ENCODE measurements at places on chromosomes 3 and 15.

DNA sequence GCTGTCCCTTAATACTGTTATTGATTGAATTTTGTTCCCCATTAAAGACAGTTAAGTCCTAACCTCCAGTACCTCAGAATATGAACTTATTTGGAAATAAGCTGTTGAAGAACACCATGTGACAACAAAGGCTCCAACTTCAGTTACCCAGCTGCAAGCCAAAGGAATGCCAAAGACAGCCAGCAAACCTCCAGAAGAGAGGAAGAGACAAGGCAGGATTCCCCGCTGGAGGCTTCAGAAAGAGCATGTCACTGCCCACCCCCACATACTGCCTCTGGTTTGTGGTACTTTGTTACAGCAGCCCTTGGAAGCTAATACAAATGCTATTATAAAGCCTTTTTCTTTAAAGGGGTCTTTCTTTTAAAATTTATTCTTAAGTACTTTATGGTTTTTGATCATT lies 18.4 kb upstream of the NEK10 start:
- no peak for DNase-seq

DNA sequence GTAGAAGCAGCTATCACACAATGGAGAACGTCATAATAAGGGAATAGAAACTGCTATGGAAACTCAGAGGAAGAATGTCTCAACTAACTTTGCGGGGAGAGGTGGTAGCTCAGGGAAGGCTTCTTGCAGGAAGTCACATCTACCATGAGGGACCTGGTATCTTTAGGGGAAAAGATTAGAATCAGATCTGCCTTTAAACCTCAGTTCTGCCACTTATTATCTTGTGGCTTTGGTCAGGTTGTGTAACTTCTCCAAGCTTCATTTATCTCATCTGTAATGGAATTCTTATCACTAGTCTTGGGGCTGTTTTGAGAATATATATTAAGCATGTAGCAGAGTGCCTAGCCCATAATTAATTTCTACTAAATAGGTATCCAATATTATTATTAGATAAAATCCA lies 46.4 kb upstream of the PRICKLE2 start:
- no peak for DNase-seq

GRCh38 chr15:56208185-56208584 lies 35.5 kb downstream of the RFX7 start:
- DNase-seq: no peak

GRCh38 chr3:88618021-88618645 lies 468.4 kb downstream of the C3orf38 start:
- no peak for DNase-seq

DNA sequence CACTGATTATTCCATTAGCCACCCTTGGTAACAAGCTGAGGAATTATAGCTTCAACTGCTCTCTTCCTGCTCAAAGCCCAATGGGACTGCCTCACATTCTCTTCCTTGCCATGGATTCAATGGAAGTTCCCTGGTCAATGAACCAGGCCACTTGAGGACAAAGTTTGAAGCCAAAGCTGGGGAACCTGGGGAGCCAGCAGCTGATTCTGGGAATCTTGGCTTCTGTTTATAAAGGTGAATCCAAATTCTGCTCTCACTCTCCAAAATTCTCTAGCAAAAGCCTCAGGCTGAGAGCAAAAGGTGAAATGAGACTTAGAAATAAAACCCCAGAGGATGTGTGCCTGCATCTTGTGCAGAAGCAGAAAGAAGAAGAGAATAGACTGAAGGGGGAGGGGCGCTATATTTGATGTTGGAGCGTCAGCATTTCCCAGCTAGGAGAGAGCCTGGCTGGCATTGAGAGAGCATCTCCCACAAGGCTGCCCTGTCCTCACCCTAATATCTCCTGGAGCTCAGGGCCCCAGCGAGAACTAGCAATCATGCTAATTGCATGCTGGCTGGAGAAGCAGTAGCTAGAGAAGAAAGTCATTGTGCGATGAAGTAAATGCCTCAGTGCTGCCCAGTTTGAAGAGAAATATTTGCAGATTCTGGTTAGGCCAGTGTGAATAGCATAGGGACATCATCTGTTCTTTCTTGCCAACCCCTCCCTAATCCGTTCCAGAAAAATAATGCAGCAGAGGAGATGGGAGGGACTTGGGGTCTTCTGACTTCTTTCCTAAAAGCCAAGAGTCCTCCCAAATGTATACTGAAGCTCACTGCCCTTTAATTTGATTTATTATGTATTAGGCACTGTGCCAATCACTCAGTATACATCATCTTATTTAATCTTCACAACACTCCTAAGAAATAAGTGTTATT lies 34.9 kb upstream of the GAP43 start:
- DNase-seq: no peak

DNA sequence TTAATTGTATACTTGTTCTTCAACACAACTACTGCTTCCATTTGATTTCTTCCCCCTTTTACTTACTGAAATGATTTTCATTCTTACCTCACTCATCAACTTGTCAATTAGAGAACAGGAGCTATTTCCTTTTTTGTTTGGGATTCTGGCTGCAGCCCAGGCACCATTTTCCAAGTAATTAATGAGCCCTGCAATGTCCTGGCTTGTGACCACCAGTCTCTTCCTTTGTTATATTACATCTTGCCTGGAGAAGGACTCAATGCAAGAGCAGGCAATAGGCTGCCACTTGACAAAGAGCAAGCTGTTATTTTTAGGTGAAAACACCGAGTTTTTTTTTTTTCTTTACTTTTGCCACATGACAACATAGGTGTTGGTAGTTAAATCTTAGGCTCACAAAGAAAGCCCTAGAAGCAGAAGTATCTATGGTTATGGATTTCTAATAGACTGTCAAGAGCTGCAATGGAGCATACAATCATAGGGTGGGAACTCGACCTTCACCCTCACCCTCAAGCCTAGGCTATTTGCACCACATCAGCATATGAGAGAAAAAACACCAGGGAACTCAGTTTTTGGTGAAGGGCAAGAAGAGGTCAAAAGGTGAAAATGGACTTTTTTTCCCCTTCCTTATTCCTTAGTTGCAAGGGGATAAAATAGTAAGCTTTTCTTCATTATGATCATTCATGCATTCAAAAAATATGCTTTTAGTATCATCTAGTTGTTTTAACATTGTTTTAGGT lies 114.9 kb downstream of the TNIK start:
- no peak for DNase-seq

DNA sequence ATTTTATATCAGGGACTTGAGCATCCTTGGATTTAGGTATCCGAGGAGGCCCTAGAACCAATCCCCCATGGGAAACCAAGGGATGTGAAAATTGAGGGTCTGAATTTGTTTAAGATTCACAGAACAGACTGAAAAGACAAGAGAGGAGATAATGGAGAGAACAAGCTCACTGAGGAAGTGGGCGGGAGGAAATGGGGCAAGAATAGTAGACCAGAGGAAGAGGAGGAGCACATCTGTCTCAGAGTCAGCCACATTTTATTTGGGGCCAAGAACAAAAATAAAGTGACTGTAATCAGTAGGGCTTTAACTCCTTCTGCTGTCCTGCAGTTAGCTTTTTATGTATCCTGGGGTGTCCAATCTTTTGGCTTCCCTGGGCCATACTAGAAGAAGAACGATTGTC lies 63.8 kb downstream of the BLM start:
- DNase-seq: no peak

DNA sequence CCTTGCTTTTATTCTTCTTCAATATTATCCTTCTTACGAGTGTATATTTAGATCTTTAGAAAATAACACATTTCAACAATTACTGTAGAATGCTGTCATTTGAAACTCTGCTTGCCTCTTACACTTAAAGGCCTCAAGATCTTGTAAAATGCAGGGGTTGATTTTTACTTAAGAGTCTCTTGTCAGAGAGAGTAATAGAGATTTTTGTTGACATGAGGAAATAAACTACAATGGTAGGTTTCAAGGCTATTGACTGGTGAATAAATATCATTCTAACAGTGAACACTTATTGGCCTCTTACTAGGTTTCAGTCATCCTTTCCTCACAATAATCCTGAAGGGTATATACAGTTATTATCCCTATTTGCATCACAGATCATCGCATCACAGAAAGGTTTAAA lies 344.6 kb downstream of the GBE1 start:
- DNase-seq: no peak

DNA sequence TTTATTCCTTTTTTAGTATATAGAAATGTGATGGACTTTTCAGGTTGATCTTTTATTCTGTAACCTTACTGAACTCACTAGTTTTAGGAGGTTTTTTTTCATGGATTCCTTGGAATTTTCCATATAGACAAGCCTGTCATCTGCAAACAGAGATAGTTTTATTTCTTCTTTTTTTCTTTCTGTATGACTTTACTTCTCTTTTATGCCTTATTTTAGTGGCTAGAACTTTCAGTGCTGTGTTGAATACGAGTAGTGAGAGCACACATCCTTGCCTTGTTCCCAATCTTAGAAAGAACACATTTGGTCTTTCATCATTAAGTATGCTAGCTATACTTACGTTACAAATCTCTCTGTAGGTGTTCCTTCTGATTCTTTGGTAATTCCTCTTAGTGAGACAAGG lies 336.5 kb downstream of the PTPRG start:
- DNase-seq: no peak

- DNase-seq: no peak
Observed at GRCh38 chr3:180633722-180634121, 31.8 kb downstream of the TTC14 start.

DNA sequence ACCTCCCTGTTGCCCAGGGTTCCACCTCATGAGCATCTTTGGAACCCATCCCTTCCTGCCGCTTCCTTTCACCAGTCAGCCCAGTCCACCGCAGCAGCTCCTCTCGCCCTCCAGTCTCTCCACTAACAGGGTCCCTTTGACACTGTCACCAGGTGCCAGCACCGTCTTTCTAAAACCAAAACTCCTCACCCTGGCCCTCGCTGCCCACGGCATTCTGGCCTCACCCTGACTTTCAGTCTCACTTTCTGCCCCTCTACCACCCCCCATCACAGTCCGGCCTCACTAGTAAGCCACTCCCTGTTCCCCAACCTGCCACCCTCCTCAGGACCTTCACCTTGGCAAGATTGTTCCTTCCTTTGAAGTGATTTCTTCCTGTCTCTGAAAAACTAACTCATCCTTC lies 4.2 kb downstream of the PPCDC start:
- no peak for DNase-seq

- DNase-seq: no peak
Observed at GRCh38 chr15:77857419-77857818, 220.1 kb downstream of the TBC1D2B start.

- DNase-seq: no peak
Observed at GRCh38 chr15:39283531-39283930, 297.3 kb upstream of the THBS1 start.

GRCh38 chr3:150844484-150844883 lies 60.8 kb downstream of the MINDY4B start:
- no peak for DNase-seq

GRCh38 chr15:88035381-88035780 lies 221.2 kb downstream of the NTRK3 start:
- no peak for DNase-seq

DNA sequence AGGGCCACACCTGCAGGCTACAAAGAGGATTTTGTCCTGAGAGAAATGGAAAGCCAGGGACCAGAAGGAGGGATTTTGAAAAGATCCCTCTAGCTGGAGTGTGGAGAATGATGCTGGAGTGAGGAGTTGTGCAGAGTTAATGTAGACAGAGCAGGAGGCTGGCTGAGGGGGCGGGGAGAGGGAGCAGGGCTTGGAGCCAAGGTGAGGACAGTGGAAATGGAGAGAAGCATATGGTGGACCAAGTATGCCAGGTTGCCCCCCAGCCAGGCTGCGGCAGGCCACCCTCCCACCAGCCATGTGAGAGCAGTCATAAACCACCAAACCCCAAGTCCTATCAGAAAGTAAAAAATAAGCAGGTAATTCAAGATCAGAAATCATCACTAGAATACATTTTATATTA lies 14.7 kb downstream of the RARRES1 start:
- DNase-seq: no peak

DNA sequence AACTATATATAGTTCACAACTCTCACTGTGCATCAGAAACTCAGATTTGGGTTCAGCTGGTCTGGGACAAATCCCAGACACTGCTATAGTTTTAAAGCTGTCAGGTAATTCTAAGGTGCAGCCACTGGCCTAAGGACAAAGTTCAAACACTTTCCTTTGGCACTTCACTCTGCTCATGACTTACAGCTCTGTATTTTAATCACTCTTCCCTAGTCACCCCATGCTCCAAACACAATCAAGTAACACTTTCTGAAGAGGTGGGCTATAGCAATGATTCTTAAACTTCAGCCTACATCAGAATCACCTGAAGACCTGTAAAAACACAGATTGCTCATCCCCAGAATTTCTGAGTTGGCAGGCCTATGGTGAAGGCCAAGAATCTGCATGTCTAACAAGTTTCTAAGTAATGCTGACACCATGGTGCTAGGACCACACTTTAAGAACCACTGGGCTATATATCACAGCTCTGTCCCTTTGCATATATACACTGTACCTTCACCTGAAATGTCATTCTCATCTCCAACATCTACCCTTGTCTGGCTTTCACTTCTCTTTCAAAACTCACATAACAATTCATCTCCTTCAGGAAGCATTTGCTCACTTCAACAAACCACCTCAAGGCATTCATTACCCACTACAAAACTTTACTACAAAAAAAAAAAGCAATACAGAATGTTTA lies 21.4 kb downstream of the STAG1 start:
- DNase-seq: no peak

DNA sequence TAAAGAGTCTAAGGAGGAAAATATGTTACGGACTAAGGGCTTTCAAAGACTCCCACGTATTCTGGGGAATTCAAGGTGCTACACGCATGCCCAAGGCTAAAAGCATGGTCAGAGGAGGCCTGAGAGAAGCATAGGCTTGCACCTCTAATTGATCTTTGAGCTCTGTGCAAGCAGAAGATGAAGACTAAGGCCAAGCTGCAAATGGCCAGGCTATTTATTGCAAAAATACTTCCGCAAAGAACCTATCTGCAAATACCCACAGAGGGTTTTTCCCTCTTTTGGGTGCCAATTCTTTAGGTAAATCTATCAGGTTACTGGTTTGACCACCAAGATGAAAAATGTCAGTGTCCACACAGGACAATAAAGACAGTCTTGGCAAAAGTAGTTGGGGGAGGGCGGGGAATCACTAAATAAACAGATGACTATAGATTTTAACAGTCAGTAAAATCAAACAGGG lies 119.5 kb downstream of the STAG1 start:
- no peak for DNase-seq

DNA sequence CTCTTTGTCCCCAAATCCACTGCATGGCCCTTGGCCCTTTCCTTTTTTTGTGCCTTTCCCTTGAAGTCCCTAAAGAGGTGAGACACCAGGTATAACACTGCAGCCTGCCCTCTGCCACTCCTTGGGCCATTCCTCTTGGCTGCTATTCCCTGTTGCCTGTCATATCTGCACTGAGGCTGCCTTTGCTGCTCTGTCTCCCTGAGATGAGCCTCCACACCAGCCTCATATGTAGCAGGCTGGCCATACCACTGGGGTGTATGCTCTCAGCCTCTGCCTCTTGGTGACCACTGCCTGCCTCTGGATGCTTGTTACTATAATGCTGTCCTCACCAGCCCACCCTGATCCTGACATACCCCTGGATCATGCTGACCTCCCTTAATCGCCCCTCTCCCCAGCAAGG lies 252.0 kb downstream of the CLSTN2 start:
- no peak for DNase-seq
